ENCODE measurements at places on chromosomes 7 and 10. TPM values are rescaled to one million over a fixed set of nuclear protein-coding genes. Genes with fewer than 3 reads are reported as not detected.

SAMD9 gene
- 4.2 TPM for total RNA-seq

ANKRD22 gene
- total RNA-seq = 3.1 TPM

BUB3 gene
- 87.7 TPM for total RNA-seq

MICALL2 gene
- 42.0 TPM for total RNA-seq

Data from prostate gland (tissue), 2 donors.